ENCODE measurements at places on chromosomes 1 and 21.

DNA sequence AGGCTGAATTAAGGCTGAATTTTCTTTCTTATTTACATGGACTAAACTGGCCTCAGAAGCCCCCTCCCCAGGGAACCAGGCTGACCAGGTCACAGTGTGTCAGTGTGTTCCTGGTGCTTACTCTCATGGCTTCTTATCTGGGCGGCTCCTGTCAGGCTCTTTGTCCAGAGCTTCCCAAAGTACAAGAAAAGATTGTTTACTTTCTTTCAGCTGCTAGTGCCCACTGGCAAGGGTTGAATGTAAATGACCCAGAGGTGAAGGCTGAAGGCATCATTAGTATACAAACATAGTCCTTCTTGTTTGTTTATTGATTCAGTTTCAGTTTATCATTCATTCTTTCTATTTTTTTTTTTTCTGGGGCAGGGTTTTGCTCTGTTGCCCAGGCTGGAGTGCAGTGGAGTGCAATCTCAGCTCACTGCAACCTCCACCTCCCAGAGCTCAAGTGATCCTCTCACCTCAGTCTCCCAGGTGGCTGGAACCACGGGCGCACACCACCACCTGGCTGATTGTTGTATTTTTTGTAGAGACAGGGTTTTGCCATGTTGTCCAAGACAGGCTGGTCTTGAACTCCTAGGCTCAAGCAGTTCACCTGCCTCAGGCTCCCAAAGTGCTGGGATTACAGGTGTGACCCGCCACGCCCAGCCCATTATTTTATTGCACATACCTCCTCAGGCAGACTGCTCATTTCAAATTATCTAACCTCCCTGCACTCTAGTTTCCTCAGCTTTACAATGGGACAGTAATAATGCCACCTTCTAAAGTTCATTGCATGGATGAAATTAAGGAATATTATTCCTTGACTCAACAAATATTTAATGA is 9.8 kb upstream of the KDM4A start:
- no peak for DNase-seq

- DNase-seq: peak; percentile 56
Observed at GRCh38 chr21:45818904-45819285, 162.7 kb upstream of the COL6A1 start.

- DNase-seq: no peak
Observed at GRCh38 chr1:180519846-180520245, 17.5 kb upstream of the ACBD6 start.

DNA sequence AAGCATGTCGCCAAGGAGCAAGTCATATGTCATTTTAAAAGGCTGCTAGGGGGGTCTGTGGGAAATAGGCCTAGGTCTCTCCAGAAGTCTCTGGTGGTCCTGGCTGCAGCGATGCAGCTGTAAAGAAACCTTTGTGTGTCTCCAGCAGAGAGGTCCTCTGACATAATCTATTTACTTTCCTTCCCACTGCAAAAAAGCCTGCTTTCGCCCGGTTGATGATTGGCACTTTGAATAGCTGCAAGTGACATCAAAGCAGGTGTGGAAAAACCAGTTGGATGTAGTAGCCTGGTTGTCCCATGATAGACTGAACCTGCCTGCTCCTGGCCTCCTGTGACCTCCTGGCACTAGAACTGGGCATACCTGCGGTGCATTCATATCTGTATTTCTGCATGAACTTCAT is 13.8 kb downstream of the RASSF5 start:
- DNase-seq: no peak

GRCh38 chr1:247551721-247552120 is 2.8 kb downstream of the GCSAML start:
- DNase-seq: no peak

- DNase-seq: no peak
Observed at GRCh38 chr1:245765230-245766000, 610.6 kb downstream of the KIF26B start.

DNA sequence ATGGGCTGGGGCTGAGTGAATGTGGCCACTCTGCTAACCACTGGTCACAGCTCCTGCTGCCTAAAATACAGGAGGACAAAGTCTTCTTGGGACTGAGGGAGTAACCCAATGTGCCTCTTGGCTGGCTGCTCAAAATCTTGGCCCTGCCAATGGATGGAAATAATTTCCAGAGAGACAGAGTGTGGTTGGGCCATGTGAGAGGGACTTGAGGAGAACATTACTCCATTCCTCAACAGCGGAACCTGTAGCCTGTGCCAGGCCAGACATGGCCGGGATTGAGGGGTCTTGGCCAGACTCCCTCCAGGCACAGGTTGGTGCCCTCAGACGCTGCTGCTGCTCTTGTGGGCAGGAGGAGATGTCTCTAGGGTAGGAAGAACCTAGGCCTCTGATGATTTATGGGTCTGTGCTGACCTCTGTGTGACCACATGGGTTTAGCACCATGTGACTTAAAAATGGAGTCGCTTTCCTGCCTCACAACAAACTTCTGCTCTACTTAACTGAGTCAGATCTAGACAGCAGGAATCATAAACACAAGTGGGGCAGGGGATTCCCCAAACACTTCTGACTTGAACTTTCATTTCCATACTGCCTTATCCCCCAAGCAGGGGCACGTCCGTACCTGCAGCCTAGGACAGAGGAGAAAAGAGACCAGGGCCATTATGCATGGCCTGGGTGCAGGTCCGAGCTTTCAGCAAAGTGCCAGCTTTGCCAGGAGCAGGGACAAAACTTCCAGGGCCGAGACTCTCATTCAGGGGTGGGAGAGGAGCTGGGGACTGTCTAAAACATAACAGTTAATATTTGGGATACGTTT is 79.2 kb downstream of the CD34 start:
- DNase-seq: no peak

DNA sequence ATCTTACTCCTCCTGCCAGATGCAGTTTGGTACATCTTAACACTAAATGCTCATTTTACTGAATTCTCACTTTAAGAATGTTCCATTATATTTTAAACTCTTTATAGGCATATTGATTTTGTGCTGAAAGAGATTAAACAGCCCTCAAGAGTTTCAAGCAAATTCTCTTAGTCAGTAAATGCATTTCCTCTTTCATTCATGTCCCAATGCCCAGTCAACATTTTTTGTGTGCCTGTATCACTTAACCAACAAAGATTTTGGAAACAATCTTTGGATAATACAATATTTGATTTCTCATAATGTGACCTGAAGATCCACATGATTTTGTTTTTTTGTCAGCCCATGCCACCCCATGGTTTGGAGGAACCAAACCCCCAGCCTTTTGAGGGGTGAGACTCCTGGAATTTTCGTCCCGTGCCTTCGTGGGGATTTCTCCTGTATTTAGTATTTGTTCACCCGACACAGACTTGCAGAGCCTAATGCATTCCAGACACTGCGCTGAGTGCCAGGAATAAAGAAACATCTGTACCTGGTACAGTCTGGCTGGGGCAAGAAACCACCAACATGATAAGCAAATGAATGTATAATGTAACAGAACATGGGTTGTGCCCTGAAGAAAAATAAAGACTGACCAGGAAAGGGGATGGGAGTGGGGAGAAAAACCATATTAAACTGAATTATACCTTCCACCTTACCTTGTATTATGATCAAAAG is 47.1 kb upstream of the ETS2 start:
- DNase-seq: no peak

- no peak for DNase-seq
Observed at GRCh38 chr1:163195728-163196448, 6.8 kb downstream of the RGS5 start.

DNA sequence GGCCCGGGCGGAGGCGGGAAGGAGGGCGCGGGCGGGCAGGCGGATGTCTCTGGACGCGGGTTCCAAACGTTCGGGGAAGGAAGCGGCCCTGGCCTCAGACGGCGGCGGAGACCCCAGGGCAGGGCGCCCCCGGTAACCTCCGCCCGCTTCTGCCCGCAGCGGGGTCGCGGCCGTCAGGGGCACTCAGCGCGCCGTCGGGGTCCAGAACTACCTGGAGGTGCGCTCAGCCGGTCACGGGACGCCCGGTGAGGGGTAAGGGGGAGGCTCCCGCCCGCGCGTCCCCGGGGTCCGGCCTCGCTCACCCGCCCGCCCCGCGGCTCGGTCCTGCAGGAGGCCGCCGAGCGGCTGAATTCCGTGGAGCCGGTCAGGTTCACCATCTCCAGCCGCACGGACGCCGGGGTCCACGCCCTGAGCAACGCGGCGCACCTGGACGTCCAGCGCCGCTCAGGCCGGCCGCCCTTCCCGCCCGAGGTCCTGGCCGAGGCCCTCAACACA is 406 bp downstream of the PUSL1 start:
- DNase-seq: no peak

- no peak for DNase-seq
Observed at GRCh38 chr1:175252561-175252960, 60.0 kb upstream of the KIAA0040 start.

DNA sequence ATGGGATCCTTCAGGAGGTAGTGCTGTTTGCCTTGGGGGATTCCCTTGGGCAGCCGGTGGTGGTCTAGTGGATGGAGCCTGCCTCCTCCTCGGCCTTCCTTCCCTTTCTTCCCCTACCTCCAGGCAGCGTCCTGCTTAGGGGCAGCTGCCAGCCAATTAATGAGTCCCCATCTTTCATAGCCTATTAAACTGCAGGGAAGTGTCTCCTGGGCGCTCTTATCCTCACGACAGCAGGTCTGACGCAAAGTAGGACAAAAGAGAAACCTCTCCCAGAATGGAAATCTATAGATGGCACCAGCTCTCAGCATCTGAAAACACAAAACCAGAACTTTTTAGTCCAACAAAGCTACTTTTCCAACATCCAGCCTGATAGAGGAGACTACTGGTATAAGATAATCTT is 69.3 kb downstream of the ELAVL4 start:
- no peak for DNase-seq

- peak; percentile 37 for DNase-seq
Observed at GRCh38 chr1:205286335-205286950, 35.1 kb downstream of the NUAK2 start.

DNA sequence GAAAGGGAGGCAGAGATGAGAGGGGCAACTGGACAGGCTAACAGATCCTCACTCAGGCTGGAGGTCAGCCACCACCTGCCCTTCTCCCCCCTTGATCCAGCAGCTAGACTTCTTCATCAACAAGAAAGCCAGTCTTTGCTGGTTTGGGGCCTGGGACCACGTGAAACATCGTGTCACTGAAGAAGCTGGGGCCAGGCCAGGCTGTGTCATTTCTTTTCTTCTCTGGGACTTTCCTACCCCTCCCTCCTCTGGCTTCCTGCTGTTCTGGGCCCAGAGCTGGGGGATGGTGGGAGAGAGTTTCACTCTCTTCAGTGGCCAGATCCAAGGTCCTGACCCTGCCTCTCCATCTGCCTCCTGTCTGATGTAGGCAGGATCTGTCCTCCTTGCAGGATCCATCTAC is 18.1 kb upstream of the SLC26A9 start:
- DNase-seq: no peak

GRCh38 chr1:207845109-207845508 is 65.8 kb downstream of the CD34 start:
- DNase-seq: no peak

DNA sequence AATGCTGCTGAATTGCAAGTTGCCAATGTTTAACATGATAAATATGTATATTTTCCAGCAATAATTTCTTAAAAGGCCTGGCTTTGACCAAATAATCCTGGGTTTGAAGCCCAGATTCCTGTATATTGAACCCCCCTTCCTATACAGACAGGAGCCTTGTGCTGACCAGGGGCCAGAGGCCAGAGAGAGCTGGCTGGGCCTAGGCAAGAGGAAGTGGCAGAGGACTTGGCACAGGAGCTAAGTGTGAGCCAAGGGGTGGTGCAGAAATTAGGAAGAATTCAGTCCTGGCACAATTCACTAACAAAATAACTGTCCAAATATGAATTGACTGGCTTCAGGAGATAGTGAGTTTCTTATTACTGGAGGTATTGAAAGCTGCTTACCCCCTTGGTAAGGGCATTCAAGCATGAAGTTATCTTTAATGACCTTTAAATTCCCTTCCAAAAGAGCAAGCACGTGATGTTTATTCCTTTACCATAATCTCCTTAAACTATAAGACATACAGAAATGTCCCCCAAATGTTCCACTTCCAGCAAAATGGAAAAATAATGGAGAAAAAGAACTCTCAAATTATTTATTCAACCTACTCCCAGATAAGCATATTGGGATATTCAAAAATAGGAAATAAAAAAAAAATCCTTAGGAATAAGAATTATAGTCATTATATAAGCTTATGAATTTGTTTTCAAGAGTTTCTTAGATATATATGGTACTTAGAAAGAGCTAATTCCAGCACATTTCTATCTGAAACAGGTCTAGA is 26.6 kb downstream of the NIBAN1 start:
- no peak for DNase-seq

- no peak for DNase-seq
Observed at GRCh38 chr21:43720539-43721166, 1.7 kb downstream of the PDXK start.

- DNase-seq: no peak
Observed at GRCh38 chr1:14737561-14738094, 139.1 kb downstream of the KAZN start.

DNA sequence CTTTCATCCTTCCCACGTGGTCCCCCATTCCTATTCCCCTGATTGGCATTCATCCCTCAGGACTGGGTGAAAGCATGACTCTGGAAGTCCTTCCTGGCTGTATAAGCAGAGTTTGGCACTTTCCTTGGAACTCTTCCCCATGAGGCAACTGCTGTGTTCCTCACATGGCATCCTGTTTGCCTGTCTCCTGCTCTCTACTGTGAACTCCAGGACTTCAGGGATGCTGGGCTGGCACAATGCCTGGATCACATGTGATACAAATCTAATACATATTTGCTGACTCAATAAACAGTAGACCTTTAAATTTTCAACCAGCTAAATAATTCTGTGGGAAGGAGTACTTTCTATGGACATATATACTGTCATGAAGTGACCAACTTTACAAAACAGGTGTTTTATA is 46.8 kb upstream of the EDEM3 start:
- no peak for DNase-seq

All from stimulated activated CD8-positive, alpha-beta memory T cell treated with anti-CD3 and anti-CD28 coated beads, Interleukin-12 subunit alpha, Interleukin-12 subunit beta, amount 100 ng/mL, for 4 hours (primary cell).